ENCODE measurements at places on chromosomes 3 and 15.
A peak's percentile ranks its signal among the peaks of the same experiment; 100 is the strongest.

DNA sequence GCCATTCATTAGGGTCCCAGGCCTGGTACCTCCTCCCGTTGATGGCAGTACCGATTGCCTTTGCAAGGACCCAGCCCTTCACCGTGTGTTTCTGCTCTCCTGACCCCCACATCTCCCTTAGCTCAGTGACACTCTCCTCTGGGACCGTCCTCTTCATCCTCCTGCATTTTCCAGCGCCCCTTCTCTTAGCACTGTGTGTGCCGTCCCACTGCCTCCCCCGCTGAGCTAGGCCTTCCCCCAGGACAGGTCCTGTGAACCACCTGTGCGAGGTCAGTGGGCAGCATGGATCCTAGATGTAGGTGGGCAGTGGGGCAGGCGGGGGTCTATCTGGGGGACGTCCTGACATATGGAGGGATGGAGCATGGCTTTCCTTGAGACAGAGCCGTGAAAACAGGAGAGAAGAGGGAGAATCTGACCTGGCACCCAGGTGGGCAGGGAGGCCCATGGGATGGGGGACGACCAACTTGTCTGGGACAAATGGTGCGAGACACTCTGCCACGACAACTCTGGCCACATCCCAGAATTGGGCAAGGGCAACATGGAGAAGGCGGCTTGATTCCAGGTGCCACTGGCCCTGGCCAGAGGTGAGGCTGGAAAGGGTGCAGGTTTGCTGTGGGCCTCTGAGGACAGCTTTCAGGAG, 87.7 kb upstream of the ALDH1L1 start:
- DNase-seq: no peak

- DNase-seq: no peak
These were observed 13.7 kb upstream of the SEMA3B start for GRCh38 chr3:50255251-50255615.

GRCh38 chr3:159165961-159166360, 364.1 kb downstream of the MFSD1 start:
- DNase-seq: no peak

DNA sequence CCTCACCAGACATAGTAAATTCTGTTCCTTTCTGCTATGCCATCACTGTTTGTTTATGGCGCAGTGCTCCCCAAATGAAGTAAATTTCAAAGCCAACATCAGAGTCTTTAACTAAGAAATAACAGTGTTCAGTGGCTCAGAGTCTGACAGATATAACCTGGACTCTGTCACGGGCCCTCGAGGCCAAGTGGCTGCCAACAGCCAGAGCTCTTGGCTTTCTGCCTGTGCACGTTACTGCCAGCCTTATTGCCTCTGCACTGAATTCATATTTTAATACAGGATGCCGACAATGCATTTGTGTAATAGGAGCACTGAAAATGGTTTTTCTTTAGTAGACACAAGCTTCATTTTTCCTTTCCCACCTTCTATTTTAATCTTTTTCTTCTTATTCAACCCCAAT, 219.9 kb downstream of the NLGN1 start:
- no peak for DNase-seq

GRCh38 chr3:132284781-132285619, 32.2 kb upstream of the ACP3 start:
- no peak for DNase-seq

DNA sequence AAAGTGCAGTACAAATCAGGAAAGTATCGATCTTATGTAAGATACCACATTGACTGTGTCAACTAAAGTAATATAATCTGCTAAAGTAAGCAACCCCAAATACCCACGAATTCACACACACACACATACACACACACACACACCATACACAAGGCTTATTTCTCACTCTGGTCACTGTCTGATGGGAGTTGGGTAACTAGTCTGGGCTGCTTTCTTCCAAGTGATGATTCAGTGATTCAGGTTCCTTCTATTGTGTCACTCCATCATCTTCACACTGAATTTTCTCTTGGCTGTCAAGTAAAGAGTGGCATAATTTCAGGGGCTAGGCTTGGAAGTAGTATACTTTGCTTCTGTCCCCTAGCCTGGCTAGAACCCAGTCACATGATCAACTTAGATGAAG, 104.8 kb upstream of the CCDC54 start:
- no peak for DNase-seq

GRCh38 chr3:183438735-183439134, 10.3 kb upstream of the MCF2L2 start:
- DNase-seq: no peak

DNA sequence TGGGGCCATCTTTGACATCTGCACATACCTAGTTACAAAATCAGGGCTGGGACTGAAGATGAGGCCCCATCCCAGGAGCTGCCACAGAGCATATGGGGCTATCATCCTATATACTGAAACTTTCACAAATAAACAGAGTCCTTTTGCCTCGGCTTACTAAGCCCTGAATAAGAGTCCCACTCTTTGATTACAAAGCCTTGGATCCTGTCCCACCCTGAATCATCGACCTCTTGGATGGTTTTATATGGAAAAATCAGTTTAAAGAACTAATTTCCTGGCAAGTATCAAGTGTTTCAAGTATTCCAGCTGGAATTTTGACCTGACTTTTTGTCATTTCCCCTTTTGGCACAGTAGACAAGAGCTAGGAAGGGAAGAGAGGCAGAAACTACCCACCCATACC, 331.3 kb upstream of the FRG2C start:
- no peak for DNase-seq

DNA sequence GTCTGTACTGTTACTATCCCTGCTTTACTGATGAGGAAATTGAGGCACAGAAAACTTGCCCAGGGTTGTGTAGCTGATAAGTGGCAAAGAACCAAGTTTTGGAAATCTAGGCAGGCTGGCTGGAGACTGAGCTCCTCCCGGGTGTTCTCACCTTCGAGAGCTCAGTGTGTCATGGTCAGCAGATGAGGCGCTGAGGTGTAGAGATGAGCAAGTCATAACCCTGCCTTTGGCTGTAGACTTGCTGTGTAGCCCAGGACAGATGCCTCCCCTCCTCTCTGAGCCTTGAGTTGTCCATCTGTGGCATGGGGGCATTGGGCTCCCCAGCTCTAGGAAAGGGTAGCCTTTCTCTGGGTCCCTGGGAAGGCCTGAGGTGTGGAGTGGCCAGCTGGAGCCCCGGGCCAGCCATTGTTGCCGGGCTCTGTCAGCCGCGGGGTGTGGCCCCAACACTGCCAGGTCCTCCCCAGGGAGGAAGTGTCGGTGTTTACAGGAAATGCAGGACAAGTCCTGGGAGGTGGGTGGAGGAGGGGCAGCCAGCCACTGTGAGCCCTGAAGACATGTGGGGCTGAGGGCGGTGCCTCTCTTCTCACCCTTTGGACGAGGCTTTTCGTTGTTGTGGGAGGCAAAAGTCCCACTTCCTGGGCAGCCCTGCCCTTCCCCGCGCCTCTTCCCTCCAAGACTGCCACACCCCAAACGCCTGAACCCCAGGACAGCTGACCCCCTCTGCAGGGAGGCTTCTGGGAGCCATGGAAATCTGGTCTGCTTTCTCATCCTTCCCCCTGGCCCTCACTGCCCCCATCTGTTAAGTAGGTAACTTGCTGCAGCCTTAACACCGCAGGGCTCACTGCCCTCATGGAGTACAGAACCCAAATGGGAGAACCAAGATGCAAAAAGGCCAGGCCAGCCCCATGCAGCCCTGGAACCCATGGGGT, 29.1 kb downstream of the FGD5 start:
- no peak for DNase-seq

GRCh38 chr3:3129579-3129978, 2.8 kb downstream of the TRNT1 start:
- DNase-seq: no peak

DNA sequence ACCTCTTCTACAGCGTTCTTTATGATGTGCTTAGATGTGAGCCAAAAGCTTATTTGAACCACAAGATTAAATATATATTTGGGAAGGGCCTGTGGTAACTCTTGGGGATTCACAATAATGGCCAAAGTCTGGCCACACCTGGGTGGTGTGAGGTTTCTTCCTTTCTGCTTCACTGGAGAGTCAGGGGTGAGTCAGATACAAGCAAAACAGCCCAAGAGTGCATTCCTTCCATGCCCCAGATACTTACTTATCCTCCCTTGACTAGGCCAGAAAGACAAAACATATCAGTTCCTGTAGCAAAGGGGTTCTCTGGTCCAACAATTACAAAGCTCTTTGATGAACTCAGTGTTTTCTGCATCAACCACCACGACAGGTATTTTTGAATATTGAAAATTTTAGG, 941 bp downstream of the ZBED2 start:
- no peak for DNase-seq

- DNase-seq: no peak
These were observed 27.3 kb upstream of the ST3GAL6 start for GRCh38 chr3:98735761-98736269.

DNA sequence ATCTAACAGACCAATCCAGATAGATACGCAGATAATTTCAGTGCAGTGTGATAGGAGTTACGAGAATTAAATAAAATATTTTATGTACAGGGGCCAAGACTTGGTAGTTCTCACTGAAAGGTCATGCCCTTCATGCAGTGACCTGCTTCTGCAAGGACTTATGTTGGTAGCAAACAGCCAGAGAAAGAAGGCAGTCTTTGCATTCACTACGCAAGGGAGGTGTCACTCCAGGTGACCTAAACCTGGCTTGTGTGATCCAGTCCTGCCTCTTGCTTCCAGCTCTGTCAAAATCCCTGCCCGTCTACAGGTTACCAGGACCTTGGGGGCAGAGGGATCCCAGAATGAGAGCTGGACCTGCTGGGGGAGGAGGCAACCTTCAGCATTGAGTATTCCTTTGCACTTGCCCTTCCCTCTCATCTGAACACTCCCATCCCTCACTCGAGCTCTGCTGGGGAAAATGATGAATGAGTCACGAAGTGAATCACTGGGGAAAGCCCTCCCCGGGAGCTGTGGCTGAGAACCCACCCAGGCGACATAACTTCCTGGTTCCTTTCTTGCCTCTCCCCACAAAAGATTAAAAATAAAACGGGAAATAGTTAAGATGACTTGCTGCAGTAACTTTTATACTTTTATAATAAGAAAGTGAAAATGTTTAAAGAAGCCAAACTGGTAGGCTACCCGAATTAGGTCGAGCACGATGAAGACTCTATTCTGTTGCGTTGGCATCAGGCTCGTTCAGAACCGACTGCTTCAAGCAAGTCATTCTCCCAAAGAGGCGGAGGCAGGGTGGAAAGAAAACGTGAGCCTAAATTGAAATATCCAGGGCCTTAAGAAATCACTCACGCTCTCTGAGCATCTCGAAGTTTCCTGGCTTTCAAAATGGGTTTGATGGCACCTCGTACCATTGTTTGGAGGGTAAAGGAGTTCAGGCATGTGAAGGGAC, 216.1 kb downstream of the SLCO3A1 start:
- no peak for DNase-seq

DNA sequence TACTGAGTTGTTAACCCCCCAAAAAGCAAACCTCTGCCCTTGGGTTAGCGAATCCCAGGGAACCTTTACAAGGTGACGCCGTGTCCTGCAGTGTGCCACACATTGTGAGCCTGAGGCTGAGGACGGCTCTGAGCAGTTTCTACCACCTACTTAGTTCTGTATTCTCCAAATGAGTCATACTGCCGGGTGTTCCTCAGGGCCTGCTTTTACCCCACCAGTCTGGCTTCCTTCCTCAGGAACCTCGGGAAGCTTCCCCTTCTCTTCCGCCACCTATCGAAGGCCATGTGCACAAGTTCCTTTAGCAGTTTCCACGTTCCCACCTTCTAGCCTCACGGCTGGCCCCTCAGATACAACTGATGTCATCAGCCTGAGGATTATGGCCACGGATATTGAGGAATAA, 384.0 kb upstream of the TPM1 start:
- DNase-seq: no peak

DNA sequence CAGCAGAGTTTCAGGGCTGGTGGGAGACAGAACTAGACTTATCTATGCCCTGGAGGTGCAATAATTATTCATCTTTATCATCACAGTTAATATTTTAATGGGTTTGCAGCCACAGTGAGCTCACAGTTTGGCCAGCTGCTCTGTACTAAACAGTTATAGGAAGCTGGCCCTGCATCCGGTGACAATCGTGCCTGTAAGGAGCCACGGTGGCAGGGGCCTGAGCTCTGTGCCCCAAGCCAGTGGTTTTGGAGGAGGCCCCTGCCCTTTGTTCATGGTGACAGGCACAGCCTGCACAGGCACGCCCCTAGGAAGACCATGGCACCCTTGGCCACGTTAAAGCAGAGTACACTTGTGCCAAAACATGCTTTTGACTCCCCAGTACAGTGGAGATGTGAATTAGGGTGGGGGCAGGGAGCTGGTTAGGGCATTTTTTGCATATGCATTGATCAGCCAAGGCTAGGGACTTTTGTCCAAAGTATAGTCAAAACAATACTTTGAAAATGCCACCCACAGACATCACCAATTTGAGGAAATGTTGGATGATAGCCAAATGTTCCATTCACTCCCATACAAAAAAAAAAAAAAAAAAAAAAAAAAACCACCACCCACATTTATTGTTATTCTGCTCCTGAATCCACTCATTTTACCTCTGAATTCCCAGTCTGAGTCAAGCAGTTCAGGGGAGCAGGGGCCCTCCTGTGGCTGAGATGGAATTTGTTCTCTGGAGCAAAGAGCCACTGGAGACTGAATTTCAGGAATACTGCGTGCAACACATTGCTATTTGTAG, 3.4 kb upstream of the RFTN1 start:
- no peak for DNase-seq

- DNase-seq: peak; percentile 99
These were observed 18.1 kb upstream of the CHD2 start for GRCh38 chr15:92881802-92882696.

DNA sequence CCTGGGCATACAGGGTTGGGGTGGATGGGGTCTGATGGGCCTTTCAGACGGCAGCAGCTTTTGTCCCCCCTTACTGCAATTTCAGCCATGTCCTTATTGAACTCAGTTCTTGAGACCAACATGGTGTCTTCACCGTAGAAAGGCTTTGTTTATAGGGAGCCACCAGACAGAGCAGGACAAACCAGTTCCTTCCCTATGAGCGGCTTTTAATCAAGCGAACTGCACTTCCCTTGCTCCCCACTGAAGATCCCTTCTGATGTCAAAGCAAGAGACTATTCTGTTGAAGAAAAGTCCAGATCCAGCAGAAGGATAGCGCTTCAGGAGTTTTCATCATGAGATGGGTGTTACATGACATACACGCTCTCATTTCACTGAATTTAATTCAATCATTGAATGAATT, 100.4 kb downstream of the CD47 start:
- no peak for DNase-seq

DNA sequence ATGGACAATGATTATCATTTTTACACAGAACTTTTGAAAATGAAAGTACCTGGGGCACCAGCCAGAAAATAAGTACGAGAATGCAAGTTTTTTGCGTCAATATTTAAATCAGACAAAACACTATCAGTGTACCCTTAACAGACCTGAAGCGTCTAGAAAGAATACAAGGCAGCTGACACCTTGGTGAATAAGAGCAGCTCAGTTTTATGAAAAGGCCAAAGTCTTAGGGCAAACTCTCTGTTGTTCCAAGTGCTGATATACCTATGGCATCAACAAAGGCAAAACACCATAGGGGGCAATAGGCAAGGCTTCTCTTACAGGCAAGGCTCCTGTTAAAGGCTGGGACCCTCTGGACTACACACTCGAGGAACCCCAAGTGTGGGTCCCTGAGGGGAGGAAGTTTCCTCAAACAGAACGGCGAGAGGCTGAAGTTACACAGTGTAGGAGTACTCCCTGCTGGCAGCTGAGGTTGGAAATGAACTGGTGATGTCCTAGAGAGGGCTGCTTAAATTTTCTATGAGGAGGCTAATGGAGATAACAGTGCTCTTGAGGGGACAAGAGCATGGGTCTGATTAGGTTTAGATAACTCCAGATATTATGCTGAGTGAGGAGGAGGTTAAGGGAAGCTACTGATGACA, 291.0 kb downstream of the TIGIT start:
- no peak for DNase-seq
